A172 (cell line): ENCODE measurements at places on chromosomes 2 and 18. TPM values are rescaled to one million over a fixed set of nuclear protein-coding genes. Genes with fewer than 3 reads are reported as not detected.

The CRYBA2 gene
- not detected in 2 replicates for total RNA-seq

The RAB10 gene
- total RNA-seq: 148 and 268 TPM in 2 replicates

The CERKL gene
- 0.71 and 1.2 TPM in 2 replicates for total RNA-seq

The QPCT gene
- total RNA-seq: 18.4 and 21.6 TPM in 2 replicates

The NT5C1B gene
- total RNA-seq: not detected in 2 replicates

The LONRF2 gene
- 5.0 and 6.0 TPM in 2 replicates for total RNA-seq

The MPP4 gene
- total RNA-seq: 6.8 and 8.0 TPM in 2 replicates

The NDUFB3 gene
- 238 and 435 TPM in 2 replicates for total RNA-seq
